ENCODE measurements at places on chromosomes 16 and 17. TPM values are rescaled to one million over a fixed set of nuclear protein-coding genes. Genes with fewer than 3 reads are reported as not detected.

TLCD3B gene
- not detected for total RNA-seq

DNA sequence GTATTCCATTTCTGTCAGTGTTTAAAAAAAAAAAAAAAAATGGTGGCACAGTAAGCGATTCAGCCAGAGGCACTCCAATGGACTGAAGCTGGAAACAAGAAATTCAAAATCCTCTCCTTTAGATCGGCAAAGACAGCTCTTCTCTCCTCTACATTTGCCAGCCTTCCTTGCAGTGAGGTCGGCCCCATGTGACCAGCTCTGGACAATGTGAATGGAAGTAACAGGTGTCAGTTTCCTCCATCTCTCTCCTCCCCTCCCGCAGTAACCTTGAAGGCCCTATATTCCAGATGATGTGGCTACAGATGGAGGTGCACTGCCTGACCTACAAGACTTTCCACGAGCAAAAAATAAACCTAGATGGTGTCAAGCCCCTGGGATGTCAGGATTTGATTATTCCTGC lies 15.0 kb downstream of the CUEDC1 start:
- DNase-seq: peak; percentile 38
- H3K36me3 ChIP-seq: no peaks in the 10 kb centered on the region

- no peaks in the 10 kb centered on the region for H3K27me3 ChIP-seq
- DNase-seq: peak; percentile 93
- no peak overlapping the region for H3K4me3 ChIP-seq
- peaks cover 39% of the 10 kb centered on the region for H3K4me1 ChIP-seq
Measured at GRCh38 chr16:89505204-89506112, 2.7 kb upstream of the SPG7 start.

- peak overlapping the region; percentile 93 for H3K27ac ChIP-seq
- H3K36me3 ChIP-seq: no peaks in the 10 kb centered on the region
- H3K27me3 ChIP-seq: no peaks in the 10 kb centered on the region
Measured at GRCh38 chr16:15976929-15977637, 27.7 kb downstream of the ABCC1 start.

- no peak overlapping the region for H3K27ac ChIP-seq
- H3K27me3 ChIP-seq: no peaks in the 10 kb centered on the region
- no peaks in the 10 kb centered on the region for H3K36me3 ChIP-seq
- H3K4me3 ChIP-seq: no peak overlapping the region
- no peak for DNase-seq
- H3K4me1 ChIP-seq: no peaks in the 10 kb centered on the region
Measured at GRCh38 chr17:54451051-54451450, 449.6 kb upstream of the TOM1L1 start.

GRCh38 chr16:74605746-74606520 lies 981 bp downstream of the GLG1 start:
- H3K4me3 ChIP-seq: peak overlapping the region; percentile 96
- peak overlapping the region; percentile 89 for H3K27ac ChIP-seq
- no peaks in the 10 kb centered on the region for H3K27me3 ChIP-seq
- H3K36me3 ChIP-seq: no peaks in the 10 kb centered on the region

- no peak for DNase-seq
- no peak overlapping the region for H3K4me3 ChIP-seq
- H3K36me3 ChIP-seq: no peaks in the 10 kb centered on the region
Measured at GRCh38 chr17:20925954-20926353, 116.9 kb downstream of the USP22 start.
